ENCODE measurements at places on chromosomes 2 and 18. TPM values are rescaled to one million over a fixed set of nuclear protein-coding genes. Genes with fewer than 3 reads are reported as not detected.

Gene GRB14
- total RNA-seq = 14.9 TPM

Gene CDK5R2
- 0.26 TPM for total RNA-seq

Gene CRACDL
- total RNA-seq = 0.72 TPM

DNA sequence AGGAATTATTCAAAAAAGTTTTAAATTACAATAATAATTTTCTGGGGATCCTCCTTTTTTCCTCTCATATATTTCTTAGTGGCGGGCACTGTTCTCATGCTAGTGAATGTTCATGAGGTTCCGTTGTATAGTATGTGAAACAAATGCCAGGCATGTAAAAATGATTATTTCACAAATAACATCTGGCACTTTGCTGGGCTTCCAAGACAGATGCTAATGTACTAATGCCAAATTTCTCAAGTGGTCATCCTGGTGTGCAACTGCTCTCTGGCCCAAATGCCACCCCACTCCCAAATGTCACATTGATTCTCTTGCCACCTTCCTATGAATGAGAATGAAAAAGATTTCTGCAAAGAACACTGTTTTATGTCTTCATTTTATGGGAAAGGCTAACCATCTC lies 564.0 kb upstream of the GCFC2 start:
- no peak for DNase-seq

DNA sequence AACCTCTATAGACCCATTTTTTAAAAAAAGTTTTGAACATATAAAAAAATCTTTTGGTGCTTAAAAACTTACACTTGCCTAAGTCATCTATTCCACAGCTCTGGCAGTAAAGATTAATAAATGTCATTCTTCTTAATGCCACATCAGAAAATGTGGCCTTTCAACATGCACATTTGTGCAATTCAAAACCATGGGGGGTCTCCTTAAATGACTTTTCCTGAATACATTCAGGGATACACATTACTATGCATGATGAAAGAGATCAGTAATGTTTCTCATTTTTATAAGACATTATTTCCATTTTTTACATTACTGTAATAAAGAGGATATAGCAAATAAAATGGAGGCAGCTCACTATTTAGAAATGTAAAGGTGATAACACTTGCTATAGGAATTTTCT lies 142.3 kb downstream of the RBM43 start:
- no peak for DNase-seq

- no peak for DNase-seq
These were observed 20.1 kb downstream of the ZC3H6 start for GRCh38 chr2:112295407-112296078.

GRCh38 chr2:29782549-29783458 lies 138.6 kb downstream of the ALK start:
- no peak for DNase-seq

DNA sequence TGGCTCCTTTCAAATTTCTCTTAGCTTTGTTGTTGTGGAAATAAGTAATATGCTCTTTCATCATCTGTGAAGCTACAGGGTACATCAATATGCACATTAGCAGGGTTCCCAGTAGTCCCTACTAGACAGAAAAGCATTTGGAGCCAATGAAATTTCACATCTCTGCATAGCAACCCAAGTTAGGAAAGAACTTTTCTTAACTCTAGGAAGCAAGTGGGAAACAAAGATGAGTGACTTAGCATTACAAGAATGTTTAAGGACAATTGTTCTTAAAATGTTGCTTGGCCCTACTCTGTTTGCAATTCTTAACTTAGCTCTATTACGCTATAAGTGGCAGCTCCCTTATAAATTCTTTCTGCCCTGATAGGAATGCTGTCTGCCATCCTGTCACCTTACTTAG lies 39.6 kb downstream of the ZEB2 start:
- no peak for DNase-seq

- DNase-seq = no peak
These were observed 74.7 kb downstream of the ZEB2 start for GRCh38 chr2:144445196-144445595.

GRCh38 chr18:46574000-46574742 lies 82.8 kb downstream of the LOXHD1 start:
- DNase-seq = no peak

DNA sequence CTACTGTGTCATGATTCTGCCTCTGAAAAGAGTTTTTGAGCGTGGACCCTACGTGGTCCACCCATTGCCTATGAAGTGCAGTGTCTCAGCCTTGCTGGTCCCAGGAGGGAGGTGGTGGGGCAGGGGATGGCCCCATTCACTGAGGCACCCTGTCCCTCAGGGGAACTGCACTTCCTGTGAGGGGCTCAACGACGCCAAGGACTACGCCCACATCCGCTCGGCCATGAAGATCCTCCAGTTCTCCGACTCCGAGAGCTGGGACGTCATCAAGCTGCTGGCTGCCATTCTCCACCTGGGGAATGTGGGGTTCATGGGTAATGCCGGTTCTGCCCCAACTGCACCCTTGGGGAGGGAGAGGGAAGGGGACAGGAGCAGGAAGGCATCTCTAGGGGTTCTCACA lies 42.5 kb downstream of the MYO7B start:
- DNase-seq = no peak
